ENCODE measurements at places on chromosomes 1 and 21.

DNA sequence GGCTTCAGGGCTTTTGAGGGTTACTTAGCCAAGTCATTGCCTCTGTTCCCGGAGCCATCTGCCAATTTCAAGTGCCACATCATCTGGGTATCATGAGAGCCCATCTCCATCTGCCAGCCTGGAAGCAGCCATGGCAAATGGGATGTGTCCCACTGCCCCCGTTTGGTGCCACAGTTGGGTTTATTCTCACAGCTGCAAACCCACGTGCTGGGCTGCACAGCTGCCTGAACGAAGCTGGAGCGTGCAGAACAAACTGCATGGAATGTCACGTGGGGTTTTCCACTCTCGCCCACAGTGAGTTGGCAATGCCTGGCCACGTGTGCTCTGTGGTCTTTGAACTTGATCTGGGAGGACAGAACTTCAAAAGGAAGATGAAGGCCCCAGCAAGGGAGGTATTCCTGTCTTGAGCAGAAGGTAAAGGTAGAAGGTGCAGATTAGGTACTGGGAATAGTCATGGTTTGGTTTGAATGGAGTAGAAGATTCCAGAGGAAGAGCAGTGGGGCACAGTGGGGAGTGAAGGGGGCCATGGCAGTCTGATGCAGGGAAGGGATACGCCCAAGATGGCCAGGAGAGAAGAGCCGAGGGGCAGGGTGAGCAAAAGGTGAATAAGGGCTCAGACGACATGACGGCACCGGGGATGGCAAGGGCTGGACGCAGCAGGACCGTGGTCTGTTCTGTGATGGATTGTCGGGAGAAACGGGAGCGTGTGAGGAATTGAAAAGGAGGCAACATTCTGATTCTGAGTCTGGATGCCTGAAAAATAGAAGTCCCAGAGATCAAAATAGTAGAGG, 222.0 kb downstream of the KAZN start:
- DNase-seq, result no peak

GRCh38 chr1:163248064-163248463, 45.3 kb upstream of the RGS5 start:
- no peak for DNase-seq

DNA sequence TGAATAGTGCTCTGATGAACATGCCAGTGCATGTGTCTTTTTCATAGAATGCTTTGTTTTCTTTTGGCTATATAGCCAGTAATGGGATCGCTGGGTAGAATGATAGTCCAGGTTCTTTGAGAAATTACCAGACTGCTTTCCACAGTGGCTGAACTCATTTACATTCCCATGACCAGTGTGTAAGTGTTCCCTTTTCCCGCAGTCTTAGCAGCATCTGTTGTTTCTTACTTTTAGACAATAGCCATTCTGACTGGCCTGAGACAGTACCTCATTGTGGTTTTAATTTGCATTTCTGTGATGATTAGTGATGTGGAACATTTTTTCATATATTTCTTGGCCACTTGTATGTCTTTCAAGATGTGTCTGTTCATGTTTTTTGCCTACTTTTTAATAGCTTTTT, 784.5 kb downstream of the USP25 start:
- DNase-seq, result no peak

DNA sequence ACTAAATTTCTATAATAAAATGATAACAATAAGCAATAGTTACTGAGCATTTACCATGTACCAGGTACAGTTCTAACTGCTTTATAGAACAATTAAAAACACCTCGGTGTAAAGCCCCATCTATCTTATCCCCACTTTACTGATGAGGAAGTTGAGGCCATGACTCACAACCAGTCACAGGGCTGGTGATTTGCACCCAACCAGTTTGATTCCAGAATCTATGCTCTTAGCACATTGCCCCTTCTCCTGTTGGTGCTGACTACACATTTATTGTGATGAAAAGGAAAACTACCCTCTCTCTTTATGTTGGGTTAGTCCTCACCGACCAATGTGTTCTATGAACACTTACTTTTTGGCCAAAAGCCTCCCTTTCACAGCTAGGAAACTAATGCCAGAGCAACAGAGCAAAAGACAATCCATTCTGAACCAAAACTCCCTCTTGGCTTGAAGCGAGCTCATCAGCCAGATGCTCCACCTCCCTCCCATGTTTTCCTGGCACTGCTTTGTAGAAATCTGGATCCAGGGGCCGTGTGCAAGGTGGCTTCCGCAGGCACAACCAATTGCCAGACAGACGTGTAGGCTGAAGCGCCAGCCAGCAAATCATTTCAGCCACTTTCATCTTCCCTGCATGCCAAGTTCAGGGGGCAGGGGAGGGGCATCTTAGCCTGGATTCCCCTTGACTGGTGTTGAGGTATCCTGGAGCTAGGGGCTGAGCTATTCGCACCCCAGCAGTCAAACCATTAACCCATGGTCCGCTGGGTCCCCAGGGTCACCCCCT, 32.0 kb upstream of the SLC30A1 start:
- peak; percentile 70 for DNase-seq

DNA sequence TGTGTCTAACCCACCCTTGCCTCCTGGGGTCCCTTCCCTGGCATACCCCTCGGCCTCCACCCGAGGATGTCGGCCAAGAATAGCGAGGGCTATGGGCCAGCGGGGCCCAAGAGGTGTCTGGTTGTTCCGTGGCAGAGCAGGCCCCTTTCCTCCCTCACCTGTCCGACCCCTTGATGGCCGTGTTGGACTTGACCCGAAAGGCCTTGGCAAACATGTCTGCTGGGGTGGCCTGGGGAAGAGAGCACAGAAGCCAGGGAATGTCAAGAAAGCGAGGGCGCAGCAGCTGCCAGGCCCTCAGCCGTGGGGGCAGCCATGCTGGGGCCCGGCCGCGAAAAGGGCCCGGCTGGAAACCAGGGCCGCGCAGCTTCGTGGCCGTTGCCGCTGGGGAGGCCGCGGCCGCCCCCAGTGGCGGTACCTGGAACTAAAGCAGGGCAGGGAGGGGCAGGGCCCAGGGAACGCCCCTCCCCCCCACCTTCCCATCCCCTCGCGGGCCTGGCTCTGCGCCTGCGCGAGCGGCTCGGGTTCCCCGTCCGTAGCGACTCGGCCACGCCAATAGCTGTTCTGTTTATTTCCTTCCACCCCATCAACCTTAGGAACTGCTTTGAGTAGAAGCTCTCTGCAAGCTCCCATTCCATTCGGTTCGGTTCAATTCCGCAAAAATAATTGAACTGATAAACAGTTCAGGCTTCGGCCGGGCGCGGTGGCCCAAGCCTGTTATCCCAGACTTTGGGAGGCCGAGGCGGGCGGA, at the start of gene EIF2D:
Gene EIF2D, minus strand, starts transcription at position 337 of the 748 bp plus-strand sequence. Its CDS starts 123 bp downstream, at position 214.
- DNase-seq, result peak; percentile 100

DNA sequence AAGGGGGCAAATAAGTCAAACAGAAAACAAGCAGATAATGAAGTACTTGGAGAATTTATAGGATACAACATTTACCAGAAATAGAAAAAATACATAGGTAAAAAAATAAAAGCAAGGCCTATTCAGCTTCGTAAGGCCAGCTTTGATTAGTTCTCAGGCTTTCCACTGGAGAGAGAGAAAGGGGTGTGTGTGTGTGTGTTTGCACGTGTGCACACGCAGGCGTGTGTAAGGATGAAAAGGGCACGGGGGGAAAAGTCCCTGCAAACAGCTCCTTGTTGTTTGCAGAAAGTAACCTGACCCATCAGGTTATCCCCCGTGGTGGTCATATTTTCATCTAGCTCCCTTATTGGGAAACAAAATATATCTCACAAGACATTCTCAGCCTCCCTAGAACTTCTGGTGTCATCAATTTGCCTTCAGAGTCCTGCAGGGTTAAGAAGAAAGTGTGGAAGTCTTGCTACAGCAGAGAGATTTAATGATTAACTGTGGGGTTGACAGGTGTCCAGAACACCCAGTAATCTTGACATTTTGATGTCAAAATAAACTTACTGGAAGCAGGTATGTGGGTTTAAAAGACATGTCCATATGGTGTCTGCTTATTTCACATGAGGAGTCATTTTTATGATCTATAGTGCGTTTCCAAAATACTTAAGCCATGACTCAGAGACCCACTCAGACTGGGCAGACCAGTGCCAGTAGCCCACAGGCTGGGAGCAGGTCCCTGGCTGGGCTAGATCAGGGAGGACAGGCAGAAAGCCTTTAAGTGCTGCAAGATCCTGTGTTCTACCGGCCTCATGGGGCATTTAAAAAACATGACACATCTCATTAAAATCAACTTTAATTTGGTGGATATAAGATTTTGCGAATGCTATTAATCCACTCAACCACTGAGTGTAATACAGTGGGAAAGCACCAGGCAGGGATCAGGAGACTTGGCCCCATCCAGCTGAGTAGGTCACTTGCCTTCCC, 487.6 kb upstream of the CAMK1G start:
- DNase-seq, result peak; percentile 82

DNA sequence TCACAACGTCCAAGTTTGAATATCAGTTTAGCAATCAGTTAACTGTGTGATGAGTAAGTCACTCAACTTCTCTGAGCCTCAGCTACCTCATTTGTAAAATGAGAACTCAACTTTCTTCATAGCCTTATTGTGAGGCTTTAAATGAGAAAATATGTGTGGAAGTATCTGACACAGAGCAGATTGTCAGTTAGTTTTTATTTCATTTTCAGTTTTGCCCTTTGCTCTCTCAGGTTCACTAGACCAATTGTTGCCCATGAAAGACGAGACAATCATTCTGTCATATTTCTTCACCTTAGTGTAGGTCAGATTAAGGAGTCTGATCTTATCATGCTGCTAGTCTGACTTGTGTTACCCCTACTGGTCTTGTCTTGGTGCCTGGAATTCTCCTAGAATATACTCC, 232.8 kb upstream of the PTBP2 start:
- no peak for DNase-seq

DNA sequence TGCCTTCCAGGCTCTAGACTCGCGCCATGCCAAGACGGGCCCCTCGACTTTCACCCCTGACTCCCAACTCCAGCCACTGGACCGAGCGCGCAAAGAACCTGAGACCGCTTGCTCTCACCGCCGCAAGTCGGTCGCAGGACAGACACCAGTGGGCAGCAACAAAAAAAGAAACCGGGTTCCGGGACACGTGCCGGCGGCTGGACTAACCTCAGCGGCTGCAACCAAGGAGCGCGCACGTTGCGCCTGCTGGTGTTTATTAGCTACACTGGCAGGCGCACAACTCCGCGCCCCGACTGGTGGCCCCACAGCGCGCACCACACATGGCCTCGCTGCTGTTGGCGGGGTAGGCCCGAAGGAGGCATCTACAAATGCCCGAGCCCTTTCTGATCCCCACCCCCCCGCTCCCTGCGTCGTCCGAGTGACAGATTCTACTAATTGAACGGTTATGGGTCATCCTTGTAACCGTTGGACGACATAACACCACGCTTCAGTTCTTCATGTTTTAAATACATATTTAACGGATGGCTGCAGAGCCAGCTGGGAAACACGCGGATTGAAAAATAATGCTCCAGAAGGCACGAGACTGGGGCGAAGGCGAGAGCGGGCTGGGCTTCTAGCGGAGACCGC, 2.0 kb upstream of the OLIG2 start:
- no peak for DNase-seq

GRCh38 chr1:152343006-152343405, 16.8 kb downstream of the FLG2 start:
- DNase-seq, result no peak

- no peak for DNase-seq
These were observed 49.3 kb downstream of the STX6 start for GRCh38 chr1:180973369-180973768.

DNA sequence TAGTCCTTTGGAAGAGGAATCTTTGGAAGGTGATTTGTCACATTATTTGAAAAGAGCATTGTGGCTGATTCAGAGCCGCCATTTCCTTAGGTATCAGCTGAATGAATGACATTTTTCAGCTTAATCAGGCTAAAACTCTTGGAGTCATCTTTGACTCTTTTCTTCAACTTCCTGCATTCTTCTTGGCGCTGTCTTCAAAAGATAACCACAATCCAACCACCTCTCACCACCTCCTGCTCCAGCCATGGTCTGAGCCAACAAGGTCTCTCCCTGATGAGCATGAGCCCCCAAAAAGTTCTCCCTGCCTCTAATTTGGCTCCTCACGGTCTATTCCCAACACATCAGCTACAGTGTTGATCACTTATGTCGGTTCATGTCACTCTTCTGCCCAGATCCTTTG, 297.6 kb upstream of the RUNX1 start:
- no peak for DNase-seq

GRCh38 chr1:198628067-198628455, 10.8 kb upstream of the PTPRC start:
- DNase-seq, result no peak

DNA sequence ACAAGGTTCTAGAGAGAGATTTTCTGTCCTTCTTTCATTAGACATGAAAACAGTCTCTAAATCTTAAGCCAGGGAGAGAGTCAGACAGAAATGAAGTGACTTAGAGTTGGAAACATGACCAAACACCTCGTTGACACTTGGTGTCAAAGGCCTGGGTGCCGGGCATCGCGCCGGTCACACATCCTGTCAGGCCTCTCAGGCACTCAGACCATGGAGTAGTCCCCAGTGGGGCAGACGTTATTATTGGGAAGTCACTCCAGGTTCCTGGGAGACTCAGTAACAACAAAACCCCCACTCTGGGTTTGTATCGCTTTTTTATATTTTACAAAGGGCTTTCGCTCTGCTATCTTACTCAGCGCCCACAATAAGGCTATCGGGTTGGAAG, 25.8 kb downstream of the KCNN3 start:
- no peak for DNase-seq

DNA sequence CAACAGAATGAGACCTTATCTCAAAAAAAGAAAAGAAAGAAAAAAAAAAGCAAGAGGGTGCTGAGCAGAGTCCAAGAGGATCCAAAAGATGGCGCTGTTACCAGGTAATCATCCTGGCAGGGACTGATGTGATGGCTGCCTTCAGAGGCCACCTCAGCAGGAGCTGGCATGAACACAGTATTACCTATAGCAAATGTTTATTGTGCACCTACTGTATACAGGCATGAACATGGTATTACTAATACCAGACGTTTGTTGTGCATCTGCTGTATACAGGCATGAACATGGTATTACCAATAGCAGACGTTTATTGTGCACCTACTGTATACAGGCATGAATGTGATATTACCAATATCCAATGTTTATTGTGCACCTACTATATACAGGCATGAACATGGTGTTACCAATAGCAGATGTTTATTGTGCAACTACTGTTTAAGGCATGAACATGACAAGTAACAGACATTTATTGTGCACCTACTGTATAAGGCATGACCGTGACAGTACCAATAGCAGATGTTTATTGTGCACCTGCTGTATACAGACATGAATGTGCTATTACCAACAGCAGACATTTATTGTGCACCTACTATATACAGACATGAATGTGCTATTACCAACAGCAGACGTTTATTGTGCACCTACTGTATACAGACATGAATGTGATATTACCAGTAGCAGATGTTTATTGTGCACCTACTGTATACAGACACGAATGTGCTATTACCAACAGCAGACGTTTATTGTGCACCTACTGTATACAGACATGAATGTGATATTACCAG, 115.1 kb upstream of the TMEM51 start:
- no peak for DNase-seq

GRCh38 chr1:26083208-26083607, 15.8 kb upstream of the TRIM63 start:
- peak; percentile 53 for DNase-seq

All from AG08395 (cell line).